ENCODE measurements at places on chromosomes 3 and 15.

GRCh38 chr15:51475736-51476135, 134.3 kb downstream of the GLDN start:
- no peak for DNase-seq

- no peak for DNase-seq
Observed at GRCh38 chr15:74007820-74008371, 13.4 kb downstream of the PML start.

DNA sequence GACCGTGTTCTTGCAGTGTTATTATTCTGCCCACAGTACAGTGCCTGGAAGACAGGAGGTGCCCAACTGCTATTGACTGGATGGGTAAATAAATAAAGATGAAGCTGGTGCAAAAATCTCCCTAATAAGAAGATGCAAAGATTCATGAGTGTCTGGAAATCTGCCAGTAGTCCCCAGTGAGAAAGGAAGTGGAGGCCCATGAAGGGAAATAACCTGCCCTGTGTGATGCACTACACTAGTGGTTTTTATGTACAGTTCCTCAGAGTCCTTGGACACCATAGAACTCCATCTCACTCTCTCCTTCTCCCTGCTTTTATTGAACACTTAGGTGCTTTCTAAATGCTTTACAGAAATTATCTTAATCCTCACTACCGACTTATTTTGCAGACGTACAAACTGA, 8.3 kb upstream of the SUCLG2 start:
- no peak for DNase-seq

GRCh38 chr3:196889844-196890708, 22.4 kb downstream of the SENP5 start:
- no peak for DNase-seq

DNA sequence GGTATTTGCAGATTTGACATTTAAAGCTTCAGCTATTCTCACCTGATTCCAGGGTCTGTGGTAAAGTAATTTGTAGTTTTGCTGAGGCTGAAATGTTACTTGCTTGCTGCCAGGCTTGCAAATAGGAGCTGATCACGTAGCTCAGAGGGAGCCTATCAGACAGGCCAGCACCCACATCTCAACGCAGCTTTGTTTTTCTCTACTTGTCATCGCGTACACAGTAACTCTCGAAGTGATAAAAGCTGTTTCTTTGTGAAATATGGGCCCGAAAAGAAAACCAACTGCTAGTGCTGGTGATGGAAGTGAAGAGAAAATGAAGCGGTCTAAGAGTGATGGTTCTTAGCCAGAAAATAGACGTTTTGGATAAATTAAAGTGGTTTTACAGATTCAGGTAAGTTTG, 23.4 kb downstream of the RAB5A start:
- DNase-seq = no peak

DNA sequence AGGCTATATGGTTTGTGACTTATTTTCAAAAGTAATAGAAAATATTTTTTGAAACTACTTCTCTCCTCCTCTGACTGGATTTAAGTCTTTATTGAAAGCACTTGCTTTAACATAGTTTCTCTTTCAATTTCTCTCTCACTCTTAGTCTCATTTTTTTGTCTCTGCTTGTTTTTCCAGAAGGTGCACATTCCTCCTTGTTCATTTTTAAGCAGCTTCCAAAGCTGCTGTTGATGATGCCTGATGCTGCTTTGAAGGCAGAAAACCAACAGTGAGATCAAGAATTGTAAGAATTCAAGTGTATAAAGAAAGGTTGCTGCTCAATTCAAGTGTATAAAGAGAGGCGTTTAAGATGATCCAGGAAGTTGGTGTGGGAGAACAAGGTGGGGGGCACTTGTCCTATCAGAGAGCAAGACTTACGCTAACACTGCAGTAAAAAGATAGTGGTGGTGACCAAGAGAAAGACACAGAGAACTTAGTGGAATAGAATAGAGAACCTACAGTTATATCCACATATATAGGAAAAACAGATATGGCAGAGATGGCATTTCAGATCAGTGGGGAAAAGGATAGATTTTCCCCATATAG, 12.1 kb downstream of the NR2C2 start:
- DNase-seq = no peak
